ENCODE measurements at places on chromosomes 4 and X. TPM values are rescaled to one million over a fixed set of nuclear protein-coding genes. Genes with fewer than 3 reads are reported as not detected.

Gene UCP1
- total RNA-seq = 1.7 TPM

Gene TREX2
- total RNA-seq = 6.1 TPM

Gene HPSE
- 3.9 TPM for total RNA-seq

Gene FAM114A1
- 82.3 TPM for total RNA-seq

Gene FRMD7
- 0.10 TPM for total RNA-seq

Gene IL2
- not detected for total RNA-seq

Gene ASB9
- total RNA-seq = 1.7 TPM

Gene ZNF157
- 0.49 TPM for total RNA-seq

Gene TCEAL5
- total RNA-seq = 1.1 TPM

Gene TMEM271
- total RNA-seq = 0.30 TPM

Gene ODAPH
- not detected for total RNA-seq

Gene MAGEA2B
- total RNA-seq = not detected

Gene PITX2
- 10.6 TPM for total RNA-seq

Gene ZGRF1
- total RNA-seq = 16.6 TPM

Gene TMEM154
- 15.0 TPM for total RNA-seq

Gene MAGED4B
- 8.6 TPM for total RNA-seq

Gene FAT1
- 171 TPM for total RNA-seq

Gene GAB1
- 51.5 TPM for total RNA-seq

Gene RTL3
- total RNA-seq = 0.59 TPM

Gene SLC10A4
- 0.79 TPM for total RNA-seq

Gene CFAP99
- not detected for total RNA-seq

Gene AMOT
- 18.7 TPM for total RNA-seq

Gene TRPC3
- 3.1 TPM for total RNA-seq

Gene SPIN2A
- 2.9 TPM for total RNA-seq

Gene CT45A10
- not detected for total RNA-seq

Gene ACE2
- not detected for total RNA-seq

Gene TMLHE
- 21.7 TPM for total RNA-seq

Gene XAGE1B
- not detected for total RNA-seq

Gene PNMA6F
- not detected for total RNA-seq

Gene MTCP1
- 15.7 TPM for total RNA-seq

Gene RP2
- total RNA-seq = 19.1 TPM

Gene TLR10
- 0.59 TPM for total RNA-seq

Gene TADA2B
- total RNA-seq = 12.0 TPM

Gene GAGE12J
- total RNA-seq = not detected

Gene SLC4A4
- total RNA-seq = 4.4 TPM

Gene NDP
- 3.6 TPM for total RNA-seq

Gene WNK3
- total RNA-seq = 3.1 TPM

Gene WDR17
- 1.8 TPM for total RNA-seq

Gene FAM9C
- not detected for total RNA-seq

Gene UGT2B7
- not detected for total RNA-seq

Gene MAGEB6B
- total RNA-seq = not detected

Gene ZNF711
- 25.4 TPM for total RNA-seq

All from skin of body (tissue), 3 donors.